ENCODE measurements at places on chromosomes 5 and 9.

DNA sequence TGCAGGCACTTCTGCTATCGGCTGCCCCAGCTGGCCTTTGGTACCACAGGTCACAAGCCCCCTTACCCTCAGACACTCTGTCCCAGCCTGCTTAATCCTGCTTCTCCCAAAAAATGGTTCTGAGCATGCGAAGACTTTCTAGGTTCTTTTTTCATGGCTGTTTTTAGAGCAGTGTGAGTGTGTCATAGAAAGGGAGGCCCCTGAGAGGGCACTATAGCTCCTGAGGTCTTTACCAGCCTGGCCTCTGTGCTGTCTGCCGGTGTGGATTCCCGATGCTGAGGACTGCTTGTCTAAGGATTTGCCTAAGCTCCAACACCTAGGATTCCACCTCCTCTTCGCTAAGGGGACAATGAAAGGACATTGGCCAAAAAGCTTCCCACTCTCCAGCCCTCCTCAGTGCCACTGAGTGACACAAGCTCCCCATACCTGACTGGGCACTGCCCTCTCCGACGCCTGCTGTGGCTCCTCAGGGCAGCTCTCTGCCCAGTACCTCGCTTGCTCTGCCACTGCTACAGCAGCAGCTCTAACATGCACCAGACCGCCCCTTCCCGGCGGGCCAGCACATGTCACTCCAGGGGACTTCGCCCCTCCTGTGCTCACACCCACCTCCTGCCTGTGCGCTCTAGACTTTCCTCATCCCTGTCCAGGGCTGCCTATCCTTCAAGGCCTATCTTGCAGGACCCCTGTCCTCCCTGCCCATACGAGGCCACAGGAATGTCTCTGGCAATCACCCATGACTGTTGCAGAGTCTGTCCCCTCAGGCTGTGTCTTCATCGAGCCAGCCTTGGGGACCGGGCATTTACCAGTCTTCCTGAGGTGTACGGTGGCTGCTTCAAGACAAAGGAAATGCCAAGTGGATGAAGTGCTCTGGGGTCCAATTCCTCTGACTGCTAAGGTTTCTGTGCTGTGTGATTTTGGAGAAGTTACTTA, 21.0 kb downstream of the MACROH2A1 start:
- peak; percentile 28 for DNase-seq

DNA sequence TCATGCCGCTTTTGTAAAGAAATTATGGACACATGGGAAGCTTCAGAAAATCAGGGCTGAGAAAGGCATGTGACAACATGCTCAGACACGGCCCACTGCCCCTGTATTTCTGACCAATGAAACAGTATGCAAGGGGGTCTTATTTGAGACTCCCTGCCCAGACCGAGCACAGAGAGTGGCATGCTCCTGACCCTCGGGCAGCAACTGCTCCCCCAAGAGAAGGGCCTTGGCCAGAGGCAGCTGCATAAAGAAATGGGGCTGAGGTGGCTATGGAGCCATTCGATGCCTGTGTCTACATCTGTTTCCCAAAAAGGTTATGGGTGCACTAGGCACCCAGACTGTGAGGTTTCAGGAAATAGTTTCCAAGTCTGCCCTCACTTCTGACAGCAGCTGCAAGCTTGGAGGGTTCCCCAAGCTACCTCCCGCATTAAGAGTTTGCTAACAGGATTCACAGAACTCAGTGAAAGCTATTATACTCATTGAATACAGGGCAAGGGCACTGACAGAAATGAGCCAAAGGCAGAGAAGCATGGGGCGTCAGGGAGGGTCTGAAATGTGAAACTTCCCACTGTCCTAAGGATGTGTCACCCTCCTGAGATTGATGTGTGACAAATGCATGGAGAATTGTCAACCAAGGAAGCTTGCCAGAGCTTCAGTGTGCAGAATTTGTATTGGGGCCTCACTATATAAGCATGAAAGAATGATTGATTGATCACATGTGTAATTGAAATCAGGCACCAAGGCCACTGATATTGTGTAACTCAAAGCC, 94.3 kb downstream of the DAP start:
- no peak for DNase-seq

GRCh38 chr5:157801-158200, 33.5 kb upstream of the LRRC14B start:
- no peak for DNase-seq

- DNase-seq = no peak
Observed at GRCh38 chr9:110538647-110539041, 40.9 kb downstream of the SVEP1 start.

DNA sequence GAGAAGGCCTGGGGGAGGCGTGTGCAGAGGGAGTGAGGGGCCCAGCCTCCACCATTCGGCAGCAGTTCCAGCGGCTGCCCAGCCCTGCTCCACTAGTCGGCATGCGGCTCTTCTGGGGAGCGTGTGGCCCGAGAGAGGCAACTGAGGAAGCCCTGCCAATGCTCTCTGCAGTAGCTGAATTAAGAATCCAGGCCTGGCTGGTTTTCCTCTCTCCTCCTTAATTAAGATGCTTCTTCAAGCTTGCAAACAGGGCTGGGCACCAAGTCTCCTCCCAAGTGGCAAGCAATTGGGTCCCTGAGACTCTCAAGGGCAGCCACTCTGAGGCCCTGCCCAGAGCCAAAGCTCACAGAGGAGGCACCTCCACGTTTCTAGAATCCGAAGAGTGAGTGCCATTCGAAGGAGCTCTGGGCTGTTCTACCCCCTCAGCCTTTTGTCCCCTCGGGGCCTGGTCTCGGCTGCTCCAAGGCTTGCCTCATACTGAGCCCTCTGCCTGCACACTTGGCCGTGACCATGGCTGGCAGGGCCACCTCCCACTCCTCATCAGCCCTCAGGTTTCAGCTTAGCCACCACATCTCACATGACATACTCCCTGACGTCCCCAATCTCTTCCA, 75.4 kb upstream of the LRRTM2 start:
- DNase-seq = no peak

GRCh38 chr5:107254214-107254901, 416.4 kb downstream of the EFNA5 start:
- no peak for DNase-seq

DNA sequence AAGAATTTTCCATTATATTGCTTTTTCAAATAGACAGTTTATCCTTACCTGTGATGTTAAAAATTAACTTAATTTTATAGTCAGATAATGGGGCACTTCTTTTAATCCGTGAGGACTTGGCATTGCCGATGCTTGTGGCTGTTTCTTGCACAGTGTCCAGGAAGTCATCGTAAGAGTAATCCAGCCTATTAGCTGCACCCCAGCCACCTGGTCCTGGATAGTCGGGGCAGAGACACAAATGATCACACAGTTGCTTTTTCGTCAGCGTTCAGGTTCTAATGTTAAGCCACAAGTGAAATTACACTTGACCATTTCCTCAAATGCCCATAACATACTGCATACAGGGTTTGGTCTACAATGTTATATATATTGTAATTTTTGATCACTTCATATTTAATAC, 107.4 kb downstream of the SVEP1 start:
- no peak for DNase-seq

- no peak for DNase-seq
Observed at GRCh38 chr5:16970826-16971225, 34.7 kb upstream of the MYO10 start.

DNA sequence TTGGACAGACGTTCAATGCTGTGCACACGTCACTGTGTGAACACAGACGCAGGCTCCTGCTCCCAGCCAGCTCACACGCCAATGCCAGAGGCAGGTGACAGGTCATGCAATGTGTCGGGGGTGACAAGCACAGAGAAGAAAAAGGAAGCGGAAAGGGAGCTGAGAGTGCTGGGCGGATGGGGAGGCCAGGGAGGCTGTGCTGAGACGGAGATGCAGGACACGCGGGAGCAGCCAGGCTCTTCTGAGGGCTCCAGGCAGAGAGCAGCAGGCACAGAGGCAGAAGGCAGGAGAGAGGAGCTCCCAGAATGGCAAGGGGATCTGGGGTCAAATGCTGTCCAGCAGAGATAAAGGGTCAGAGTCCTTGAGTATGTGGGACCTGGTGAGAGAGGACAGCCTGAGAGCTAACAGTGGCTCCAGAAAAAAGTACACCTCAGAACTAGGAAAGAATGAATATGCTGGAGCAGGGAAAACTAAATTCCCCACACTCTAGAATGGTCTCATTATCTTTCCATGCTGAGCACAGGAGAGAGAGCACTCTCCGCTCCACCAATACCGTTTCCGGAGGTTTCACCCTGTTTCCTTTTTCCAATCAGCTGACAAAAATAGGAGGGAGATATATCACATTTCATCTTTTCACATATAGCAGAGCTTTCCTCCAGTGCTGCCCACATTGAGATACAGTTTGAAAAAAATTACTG, 32.8 kb upstream of the NSMF start:
- no peak for DNase-seq

DNA sequence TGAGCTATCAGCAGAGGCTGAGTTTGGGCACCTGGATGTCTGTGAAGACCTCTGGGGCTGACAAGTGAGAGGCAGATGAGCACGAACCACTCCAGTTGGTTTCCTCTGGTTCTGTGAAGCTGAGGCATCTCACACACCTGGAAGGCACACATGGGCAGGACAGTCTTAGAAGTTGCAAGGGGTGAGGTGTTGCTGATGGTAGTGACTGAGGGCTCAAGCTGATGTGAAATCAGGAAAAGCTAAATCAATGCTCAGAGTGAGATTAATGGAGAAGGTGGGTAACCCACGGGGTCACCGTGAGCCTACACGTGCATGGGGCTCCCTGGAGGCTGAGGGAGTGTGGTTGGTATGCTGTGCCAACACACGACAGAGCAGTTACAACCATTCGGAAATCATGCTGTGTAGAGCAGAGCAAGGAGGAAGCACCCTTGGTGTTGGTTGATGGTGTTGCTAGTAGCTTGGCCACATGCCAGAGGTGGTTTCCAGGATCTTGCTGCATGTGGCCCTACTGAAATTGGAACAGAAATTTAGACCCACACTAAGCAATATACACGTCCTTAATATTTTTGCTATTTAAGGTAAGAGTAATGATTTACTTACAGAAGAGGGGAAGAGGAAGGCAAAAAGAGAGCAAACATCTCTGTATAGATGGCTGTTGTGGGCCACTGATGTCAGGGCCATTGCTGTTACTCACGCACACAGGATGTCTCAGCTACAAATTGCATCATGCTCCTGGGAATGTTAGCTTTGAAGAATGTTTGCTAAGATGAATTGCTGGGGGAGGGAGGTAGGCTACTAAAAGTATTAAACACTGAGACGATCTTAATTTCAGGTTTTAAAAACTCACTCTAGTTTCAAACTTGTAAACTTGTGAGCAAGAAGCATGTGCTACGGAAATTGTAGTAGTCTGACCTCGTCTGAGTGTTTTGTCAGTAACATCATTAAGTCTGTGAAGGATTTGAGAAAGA, 170.5 kb downstream of the ARHGEF28 start:
- DNase-seq = peak; percentile 87

GRCh38 chr5:10209004-10209403, 40.7 kb downstream of the ATPSCKMT start:
- DNase-seq = no peak

DNA sequence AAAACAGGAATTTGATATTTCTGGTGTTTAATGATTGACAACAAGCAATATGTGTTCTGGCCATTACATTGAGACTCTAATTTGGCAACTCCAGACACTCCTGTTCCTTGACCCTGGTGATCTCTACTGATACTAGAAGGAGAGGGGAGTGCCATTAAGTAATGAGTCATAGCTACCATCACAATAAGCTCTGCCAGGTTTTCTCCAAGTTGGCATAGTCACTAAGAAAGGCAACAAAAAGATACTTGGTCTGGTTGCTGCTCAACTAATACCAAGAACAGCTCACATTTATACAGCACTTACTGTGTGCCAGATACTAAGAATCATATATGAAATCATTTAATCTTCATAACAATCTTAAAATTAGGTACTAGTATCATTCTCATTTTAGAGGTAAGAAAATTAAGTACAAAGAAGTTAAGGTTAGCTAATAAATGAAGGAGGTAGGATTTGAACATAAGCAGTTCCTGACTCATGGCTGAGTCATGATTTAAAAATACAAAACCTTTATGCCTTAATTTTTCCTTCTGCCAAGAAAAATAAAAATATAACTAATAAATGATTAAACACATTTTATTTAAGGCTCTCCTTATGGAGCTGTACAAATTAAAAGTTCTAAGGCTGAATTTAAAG, 19.9 kb upstream of the PRXL2C start:
- DNase-seq = no peak

- peak; percentile 77 for DNase-seq
Observed at GRCh38 chr9:107487521-107488374, 1.8 kb downstream of the KLF4 start.

DNA sequence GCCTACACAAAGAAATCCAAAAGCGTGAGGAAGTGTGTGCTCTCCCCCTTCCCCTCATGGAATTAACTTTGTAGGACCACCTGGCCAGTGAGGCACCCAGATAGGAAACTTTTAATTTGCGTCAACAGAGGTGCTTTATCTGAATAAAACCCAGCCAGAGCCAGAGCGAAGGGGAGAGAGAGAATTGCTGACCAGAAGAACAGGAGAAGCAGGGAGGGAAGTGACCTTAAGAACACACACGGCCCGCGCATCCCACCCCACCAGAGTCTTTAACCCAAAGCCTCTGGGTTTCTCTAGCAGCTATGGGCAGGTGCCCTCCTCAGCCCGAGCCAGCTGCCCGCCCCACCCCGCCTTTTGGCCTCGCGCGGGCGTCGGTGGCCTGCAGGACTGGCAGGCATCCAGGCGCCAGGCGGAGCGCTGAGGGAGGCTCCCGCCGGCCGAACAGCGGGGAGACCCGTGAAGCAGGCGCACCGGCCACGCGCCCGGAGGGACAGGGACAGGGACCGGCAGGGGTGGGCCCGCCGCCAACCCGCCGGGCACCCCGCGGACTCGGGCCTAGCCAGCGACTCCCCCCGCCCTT, 580 bp downstream of the ERAP1 start:
- peak; percentile 79 for DNase-seq

DNA sequence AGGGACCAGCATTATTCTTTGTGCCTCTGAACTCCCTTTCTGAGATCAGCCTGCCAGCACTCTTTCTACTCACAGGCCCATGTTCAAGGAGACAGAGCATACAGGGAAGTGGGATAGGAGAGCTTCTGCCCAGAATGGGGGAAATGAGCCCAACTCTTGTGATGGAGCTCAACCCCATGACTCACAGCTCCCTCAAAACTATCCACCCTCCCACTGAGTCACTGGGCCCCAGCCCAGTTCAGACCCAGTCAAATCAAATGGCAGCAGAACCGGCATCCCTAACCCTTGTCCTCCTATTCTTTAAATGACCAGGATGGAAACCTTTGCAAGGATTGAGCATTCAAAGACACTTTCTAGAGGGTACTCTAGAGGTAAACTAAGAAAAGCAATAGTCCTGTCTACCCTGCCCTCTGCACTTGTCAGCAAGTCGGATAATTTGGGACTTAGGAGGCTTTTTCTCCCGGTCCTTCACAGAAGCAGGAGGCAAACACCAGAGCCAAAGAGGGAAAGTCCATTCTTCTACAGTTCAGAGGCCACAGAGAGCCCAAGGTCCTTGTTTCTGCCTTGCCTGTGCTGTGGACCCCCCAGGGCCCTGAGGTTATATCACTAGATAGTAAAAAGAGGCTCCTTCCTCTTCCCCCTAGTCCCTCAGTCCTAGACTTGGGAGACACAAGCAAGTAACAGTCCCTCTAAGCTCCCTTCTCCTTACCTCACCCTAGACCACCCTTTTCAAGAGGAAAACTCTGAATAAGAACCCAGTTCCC, 3.2 kb downstream of the ATOSB start:
- DNase-seq = peak; percentile 88

- DNase-seq = no peak
Observed at GRCh38 chr9:6873857-6874256, 116.1 kb downstream of the KDM4C start.

All from suppressor macrophage (primary cell).